ENCODE measurements at places on chromosomes 11 and 22. TPM values are rescaled to one million over a fixed set of nuclear protein-coding genes. Genes with fewer than 3 reads are reported as not detected.

Gene MFRP
- polyA plus RNA-seq = not detected

Gene FGF4
- polyA plus RNA-seq = not detected

GRCh38 chr22:50209893-50210292, 9.1 kb downstream of the SELENOO start:
- DNase-seq = no peak

GRCh38 chr11:86066657-86067008, 2.3 kb downstream of the PICALM start:
- no peak for DNase-seq

Gene CHADL
- 3.4 TPM for polyA plus RNA-seq

Gene GLB1L2
- polyA plus RNA-seq = 19.7 TPM

GRCh38 chr11:1913271-1914060, 6.0 kb upstream of the TNNT3 start:
- no peak for DNase-seq

Gene HEPHL1
- polyA plus RNA-seq = 0.05 TPM

DNA sequence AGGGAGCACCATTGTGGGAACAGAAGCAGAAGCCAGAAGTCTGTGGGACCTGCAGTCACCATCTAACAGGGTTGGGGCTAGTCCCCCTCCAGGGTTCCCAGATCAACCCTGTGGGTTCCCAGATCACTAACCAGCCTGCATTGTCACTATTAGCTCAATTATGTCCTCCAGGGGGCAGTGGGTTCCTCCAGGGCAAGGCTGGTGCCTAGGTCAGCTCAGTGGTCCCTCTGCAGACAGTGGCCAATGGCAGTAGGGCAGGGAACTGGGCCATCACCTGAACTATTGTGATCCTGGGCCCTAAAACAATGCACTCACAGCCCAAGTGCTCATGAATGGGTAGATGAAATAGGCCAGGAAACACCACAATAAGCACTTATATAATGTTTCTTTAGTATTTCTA, 18.8 kb upstream of the PRSS23 start:
- no peak for DNase-seq

Gene POU2AF2
- polyA plus RNA-seq = not detected

- no peak for DNase-seq
Measured at GRCh38 chr22:22105364-22105763, 122.8 kb upstream of the TOP3B start.

Gene SLC22A8
- polyA plus RNA-seq = 23.1 TPM

DNA sequence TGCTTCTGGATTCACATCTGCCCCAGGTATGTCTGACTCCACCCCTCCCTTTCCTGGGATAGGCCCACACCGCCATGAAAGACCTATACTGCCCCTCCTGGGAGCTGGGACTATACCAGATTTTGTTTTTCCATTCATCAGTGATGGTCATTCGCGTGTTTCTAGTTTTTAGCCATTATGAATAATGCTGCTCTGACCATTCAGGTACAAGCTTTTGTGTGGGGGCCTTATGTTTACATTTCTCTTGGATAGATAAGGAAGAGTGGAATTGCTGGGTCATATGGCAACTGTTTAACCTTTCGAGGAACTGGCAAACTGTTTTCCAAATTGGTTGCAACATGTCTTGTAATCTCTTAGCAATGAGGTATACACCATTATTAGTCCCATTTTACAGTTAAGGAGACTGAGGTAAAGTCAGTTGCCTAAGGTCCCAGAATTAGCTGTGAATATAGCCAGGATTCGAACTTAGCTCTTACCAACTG, 1.2 kb upstream of the TBC1D10A start:
- no peak for DNase-seq

- DNase-seq = no peak
Measured at GRCh38 chr11:108966206-108966605, 301.3 kb downstream of the DDX10 start.

- DNase-seq = no peak
Measured at GRCh38 chr22:40838486-40838885, 18.0 kb downstream of the ST13 start.

- DNase-seq = no peak
Measured at GRCh38 chr11:79182794-79183193, 258.0 kb downstream of the TENM4 start.

- DNase-seq = no peak
Measured at GRCh38 chr11:2472428-2473186, 27.8 kb downstream of the KCNQ1 start.

GRCh38 chr11:31761636-31762035, 49.5 kb downstream of the PAX6 start:
- DNase-seq = no peak

DNA sequence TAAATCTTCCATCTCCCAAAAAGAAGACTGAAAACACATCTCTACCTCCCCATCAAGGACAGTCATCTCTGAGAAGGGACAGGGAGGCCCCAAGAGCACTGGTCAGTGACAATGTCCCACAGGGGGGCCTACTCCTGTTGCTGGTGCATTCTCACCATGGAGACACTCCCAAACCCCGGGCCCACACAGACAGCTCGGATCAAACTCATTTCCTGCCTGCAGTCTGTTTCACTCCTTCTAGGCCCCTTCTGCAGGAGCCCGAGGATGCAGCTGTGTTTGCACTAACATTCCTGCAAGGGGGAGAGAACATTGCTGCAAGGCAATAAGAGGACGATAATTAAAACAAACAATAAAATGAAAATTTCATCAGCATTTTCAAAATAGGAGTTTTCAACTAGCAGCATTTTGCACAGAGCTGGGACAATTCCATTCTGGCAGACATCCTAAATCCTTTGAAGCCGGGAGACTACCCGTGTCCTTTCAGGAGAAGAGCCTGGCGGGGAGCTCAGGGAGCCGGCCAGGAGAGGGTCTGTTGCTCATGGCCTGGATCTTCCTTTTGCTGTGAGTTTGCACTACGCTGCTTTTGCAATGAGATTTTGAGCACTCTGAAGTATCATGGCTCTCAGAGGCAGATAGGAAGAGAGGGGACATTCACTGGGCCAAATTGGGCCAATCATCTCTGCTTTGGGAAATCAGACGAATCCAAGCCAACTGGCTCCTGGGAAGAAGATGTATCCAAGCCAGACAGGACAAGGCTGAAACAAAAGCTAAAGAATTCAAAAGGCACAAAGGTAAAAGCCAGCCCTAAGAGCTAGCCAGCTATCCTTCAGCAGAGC, 33.2 kb downstream of the SPATA19 start:
- DNase-seq = no peak

Gene NEFH
- polyA plus RNA-seq = 9.5 TPM

DNA sequence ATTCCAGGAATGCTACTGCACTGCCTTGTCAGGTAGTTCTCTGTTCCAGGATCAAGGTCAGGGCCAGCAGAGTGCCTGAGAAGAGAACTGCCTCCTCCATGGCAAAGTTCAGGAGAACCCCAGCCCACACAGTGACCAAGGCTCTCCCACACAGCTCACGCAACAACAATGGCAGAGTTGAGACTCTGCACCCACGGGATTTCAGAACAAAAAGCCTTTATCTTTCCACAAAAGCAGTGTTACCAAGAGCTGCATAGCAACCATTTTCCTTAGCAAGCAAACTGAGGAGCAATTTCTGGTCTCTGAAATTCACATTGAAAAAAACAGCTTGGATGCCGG, 11.1 kb downstream of the PLAAT3 start:
- DNase-seq = no peak

DNA sequence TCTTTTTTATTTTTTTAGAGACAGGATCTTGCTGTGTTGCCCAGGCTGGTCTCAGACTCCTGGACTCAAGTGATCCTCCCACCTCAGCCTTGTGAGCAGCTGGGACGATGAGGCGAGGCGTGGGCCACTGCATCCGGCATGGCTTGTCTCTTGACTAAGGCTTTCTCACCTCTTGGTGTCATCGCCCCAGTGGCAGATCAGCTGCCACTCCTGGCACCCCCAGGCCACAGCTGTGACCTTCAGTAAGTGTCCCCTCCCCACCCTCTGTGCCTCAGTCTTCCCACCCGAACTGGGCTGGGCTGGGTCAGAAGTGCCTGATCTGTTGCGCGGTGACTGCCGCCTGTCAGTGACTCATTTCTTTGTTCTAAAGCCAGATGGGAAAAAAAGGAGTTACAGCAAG, 3.6 kb downstream of the SYNGR1 start:
- DNase-seq = no peak

DNA sequence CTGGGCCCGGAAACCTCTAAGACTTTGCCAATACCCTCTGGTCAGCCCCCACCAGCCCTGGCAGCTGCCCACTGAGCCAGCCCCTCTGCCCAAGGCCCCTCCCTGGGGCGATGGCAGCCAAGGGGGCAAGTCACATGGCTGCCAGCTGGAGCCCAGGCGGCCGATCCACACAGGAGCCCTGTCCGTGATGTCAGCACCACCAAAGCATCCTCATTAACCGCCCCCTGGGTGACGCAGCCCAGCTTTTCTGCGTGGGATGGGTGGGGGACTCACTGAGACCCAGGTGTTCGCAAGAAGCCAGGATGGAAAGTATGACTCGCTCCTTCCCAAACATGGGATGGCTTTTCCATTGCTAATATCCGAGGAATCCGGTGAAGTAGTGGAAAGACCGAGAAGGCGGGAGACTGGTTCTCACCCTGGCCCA, 46.6 kb upstream of the WNT7B start:
- no peak for DNase-seq

DNA sequence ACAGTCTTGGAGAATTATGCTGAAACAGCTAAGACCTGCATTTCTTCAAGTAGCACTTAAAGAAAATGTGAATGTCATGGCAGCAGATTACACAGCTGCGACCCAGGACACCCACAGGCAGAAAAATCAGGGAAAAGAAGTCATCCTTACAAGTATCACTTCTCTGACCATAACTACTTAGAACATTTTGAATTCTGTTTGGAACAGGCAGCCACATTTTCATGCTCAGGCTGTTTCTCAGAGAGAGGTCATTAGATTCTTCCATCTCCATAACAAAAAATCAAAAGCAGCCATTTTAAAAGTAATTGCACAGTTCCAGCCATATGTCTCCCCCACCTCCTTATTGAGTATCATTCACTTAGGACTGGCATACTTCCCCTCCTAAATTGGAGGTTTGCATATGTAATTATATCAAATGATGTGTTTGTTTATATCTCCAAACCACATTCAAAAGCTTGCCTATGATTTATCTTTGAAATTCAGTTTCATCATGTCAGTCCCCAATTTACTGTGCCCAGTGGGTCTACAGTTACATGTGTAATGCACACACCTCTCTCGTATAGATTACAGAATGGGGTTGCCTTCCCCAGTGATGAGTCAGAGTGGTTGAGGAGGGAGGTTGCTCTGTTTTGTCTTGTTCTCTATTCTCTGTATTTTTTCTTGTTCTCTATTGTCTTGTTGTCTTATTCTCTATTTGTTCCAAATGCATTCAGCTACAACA, 276.5 kb upstream of the MTNR1B start:
- DNase-seq = no peak

GRCh38 chr11:105181521-105181920, 42.0 kb upstream of the CARD18 start:
- DNase-seq = no peak

DNA sequence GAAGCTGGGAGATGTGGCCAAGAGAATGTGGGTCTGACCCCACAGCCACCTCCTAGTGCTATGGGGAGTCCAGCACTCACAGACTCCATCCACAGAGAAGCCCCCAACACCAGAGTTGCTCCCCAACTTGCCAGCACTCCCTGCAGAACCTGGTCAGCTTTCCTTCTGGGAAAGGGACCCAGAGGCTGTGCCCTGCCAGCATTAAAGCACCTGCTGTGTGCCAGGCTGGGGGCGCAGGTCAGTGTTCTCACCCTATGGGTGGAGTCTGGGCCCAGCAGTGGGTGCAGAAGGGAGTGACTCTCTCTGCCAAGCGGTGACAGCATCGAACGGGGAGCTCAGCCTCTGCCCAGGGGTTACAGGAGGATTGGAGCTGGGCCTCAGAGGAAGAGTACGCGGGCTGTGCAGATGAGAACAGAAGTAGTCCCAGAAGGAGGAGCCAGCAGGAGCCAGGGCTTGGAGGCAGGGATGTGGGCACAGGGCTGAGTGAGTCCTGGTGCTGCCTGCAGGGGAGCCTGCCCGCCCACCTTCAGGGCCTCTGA, 114.4 kb downstream of the MPPED1 start:
- no peak for DNase-seq

DNA sequence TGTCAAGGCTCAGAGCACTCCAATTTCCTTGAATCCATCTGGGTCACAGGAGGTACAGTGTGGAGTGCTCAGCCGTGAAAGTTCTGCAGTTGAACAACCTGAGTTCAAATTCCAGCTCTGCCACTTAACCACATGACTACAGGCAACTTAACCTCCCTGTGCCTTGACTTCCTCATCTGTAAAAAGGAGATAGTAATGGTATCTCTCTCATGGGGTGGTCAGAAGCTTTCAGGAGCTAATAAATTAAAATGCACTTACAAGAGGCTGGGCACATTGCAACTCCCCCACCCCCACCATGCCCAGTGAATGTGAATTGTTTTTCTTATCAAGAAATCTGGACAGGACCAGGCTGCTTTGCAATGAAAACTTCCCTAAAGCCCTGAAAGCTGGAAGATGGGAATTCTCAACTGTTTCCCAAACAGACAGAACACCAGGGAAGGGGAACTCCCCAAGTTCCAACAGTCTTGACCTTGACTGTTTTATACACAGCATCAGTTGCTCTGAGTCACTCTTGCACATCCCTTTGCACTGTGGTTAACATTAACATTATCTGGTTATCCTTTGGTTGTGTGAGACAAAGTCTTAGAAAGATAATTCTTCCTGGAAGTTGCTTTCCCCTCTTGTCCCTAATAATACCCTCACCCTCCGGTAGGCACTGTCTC, 137.0 kb downstream of the SLC1A2 start:
- DNase-seq = no peak

GRCh38 chr11:120564573-120565311, 53.2 kb downstream of the GRIK4 start:
- DNase-seq = no peak

Gene CBLIF
- polyA plus RNA-seq = not detected

Gene UBASH3B
- 8.1 TPM for polyA plus RNA-seq

DNA sequence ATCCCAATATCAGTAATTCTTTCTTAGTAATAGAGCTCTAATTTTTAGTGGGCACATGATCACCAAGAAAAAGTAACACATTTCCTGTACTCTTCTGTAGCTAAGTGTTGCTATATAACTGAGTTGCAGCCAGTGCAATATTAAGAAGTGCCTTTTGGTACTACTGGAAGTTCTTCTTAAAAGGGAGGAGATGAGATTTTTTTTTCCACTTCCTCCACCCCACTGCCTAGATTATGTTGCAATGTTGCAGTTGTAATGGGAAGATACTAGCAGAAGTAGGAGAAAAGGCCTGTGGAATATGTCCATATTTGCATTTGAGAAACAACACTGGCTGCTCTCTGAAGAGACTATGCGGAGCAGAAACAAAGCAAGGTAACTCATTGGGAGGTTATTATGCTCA, 280.6 kb upstream of the ANO5 start:
- DNase-seq = no peak

GRCh38 chr22:17916226-17916889, 108.0 kb downstream of the MICAL3 start:
- DNase-seq = no peak

- DNase-seq = no peak
Measured at GRCh38 chr22:27724709-27725108, 76.8 kb downstream of the MN1 start.

DNA sequence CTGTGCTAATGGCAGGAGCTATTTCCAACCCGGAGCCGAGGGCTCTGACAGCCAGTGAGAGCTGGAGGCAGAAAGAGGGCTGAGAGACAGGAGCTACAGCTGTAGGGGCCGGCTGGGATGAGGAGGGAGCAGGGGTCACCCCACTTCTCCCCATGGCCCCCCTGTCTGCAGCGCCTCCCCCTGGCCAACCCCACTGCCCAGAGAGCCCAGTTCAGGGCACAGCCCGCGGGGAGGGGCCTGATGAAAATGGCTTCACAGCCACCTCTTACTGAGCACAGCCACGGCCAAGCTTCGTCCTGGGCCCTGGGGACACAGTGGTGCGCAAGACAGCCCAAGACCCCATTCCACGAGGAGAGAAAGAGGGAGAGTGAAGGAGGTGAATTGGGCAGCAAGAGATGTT, 27.9 kb downstream of the RPL3 start:
- DNase-seq = no peak

GRCh38 chr11:12806113-12806512, 131.9 kb downstream of the TEAD1 start:
- no peak for DNase-seq

Data from left renal pelvis (tissue), 4 donors.